ENCODE measurements at places on chromosomes 5 and 9.

DNA sequence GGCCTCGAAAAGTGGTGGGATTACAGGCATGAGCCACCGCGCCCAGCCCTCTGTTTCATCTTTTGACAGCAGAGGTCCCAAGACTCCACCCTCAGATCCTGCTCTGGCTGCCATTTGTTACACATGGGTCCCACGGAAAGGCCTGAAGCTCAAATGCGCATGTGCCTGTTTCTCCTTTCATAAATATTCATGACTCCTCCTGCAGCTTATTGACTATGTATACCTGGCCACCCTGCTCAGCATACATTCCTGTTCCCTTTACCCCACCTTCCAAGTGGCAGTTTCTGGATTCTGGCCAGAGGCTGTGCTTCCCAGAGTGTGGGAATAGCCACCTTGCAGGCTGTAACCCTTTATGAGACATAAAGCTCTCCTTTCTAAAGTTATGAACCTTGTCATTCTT lies 46.5 kb downstream of the AUH start:
- no peak for DNase-seq

DNA sequence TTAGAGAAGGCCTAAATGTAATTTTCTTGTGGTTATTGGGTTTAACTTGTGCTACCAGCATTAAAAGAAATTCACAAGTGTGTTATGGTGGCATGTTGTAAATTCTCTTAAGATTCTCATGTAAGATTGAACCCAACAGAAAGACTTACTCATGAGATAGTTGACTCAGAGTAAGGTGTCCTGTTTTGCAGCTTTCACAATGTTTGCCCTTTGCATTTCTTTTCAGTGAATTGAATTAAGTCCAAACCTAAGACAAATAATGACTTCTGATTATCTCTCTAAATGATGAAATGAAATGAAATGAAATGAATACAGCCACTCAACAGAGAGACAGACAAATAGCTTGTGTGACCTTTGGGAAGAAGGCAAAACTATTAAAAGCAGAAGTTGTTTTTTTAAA lies 1696.9 kb upstream of the WWC1 start:
- peak; percentile 64 for DNase-seq

DNA sequence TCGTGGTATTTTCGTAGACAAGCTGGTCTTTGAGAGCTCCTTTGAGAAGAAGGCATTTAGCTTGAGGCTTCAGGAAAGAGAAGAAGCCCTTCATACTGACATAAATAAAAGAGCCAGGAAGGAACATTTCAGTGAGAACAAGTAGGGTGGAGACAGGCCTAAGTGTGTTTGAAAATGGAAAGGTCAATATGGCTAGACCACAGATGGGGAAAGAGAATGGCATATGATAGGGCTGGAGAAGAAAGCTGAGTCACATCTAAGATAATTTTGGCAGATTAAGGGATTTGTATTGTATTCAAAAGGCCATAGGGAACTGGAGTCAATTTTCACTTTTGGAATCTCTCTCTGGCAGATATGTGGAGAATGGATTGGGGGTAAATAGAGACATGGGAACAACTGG lies 374.9 kb downstream of the TMEM38B start:
- peak; percentile 11 for DNase-seq

- DNase-seq = no peak
Observed at GRCh38 chr9:86604741-86605140, 250.5 kb upstream of the TUT7 start.

- peak; percentile 78 for DNase-seq
Observed at GRCh38 chr5:56818450-56819037, 3.2 kb downstream of the MAP3K1 start.

- DNase-seq = peak; percentile 91
Observed at GRCh38 chr9:124197177-124198095, 60.3 kb upstream of the NEK6 start.

DNA sequence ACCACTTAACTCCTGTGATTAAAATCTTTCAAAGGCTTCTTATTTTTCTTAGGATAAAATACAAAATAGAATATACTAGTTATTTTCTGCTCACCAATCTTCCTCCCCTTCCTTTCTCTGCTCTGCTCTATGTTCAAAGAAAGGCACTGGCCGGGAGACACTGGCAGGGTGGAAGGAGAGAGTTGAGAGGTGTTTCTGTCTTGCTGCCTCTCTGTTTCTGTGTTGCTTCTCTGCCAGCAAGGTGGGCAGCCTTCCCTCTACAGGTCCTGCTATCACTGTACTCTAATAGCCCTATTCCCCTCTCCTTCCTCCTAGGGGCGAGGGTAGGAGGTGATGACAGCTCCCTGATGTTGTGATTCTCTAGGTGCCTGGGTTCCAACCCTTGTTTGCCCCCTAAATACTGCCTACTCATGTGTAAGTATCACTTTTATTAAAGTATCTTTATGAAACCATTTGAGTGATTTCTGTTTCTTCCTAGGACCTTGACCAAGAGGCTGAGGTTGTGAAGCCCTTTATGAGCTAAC lies 515.1 kb downstream of the TLE4 start:
- no peak for DNase-seq

GRCh38 chr5:42228279-42228678 lies 195.0 kb upstream of the GHR start:
- DNase-seq = peak; percentile 12

GRCh38 chr5:150139334-150139733 lies 16.3 kb downstream of the PDGFRB start:
- DNase-seq = no peak

GRCh38 chr5:129124608-129125007 lies 30.1 kb downstream of the ISOC1 start:
- DNase-seq = no peak

DNA sequence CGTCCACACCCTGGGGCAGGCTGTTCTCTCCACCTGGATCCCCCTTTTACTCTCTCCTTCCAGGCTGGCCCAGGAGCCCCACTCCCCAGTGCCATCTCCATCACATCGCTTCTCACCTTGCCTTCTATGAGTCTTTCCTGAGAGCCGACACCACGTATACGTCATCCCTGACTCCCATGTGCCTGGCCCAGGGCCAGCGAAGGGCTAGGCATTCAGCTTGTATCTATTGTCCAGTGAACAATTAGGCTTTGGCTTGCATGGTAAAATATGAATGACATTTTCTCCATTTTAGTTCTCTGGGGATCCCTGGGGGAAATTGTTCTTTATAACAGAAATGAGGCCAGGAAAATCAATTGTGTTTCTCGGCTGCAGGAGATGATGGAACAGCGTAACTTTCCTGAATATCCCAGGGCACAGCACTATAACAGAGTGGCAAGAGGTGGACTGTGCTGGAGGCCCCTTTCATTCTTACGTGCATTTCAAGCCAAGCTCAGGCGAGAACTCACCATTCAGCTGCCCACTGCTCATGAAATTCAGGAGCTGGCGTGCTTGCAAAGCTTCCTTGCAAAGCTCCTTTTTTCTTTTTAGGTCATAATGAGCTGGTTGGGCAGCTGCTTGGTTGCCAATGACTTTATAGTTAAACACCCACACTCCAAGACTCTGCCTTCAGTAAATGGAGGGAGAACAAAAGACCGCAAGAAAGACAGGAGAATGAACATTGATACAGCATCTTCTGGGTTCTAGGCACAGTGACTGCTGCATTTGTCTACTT lies 37.7 kb downstream of the NSG2 start:
- no peak for DNase-seq

- DNase-seq = peak; percentile 73
Observed at GRCh38 chr5:81165493-81166119, 67.5 kb upstream of the CKMT2 start.
